NCI-H2029 treated with DMSO at 0.1 percent for 48 hours (cell line): ENCODE measurements at places on chromosomes 6 and 20.

- no peak for DNase-seq
Measured at GRCh38 chr6:26094036-26094435, 6.8 kb downstream of the HFE start.

DNA sequence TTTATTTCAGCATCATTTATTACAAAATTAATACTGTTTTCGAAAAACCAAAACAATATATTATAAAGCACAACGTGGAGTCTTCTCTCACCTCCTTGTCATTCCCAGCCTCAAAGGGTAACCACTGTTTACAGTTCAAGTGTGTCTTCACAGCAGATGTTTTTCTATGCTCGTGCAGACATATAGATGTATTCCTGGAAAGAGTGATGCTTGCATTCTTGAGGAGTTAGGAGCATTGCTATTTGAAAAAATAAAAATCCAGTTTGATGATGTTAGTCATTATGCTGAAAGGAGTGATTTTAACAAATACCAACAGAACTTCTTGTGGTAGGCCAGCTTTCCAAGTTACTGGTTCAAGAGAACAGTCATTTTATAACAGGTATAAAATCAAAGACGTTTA lies 234.9 kb downstream of the BCKDHB start:
- no peak for DNase-seq

- DNase-seq, result no peak
Measured at GRCh38 chr6:106530026-106530425, 99.3 kb downstream of the RTN4IP1 start.

DNA sequence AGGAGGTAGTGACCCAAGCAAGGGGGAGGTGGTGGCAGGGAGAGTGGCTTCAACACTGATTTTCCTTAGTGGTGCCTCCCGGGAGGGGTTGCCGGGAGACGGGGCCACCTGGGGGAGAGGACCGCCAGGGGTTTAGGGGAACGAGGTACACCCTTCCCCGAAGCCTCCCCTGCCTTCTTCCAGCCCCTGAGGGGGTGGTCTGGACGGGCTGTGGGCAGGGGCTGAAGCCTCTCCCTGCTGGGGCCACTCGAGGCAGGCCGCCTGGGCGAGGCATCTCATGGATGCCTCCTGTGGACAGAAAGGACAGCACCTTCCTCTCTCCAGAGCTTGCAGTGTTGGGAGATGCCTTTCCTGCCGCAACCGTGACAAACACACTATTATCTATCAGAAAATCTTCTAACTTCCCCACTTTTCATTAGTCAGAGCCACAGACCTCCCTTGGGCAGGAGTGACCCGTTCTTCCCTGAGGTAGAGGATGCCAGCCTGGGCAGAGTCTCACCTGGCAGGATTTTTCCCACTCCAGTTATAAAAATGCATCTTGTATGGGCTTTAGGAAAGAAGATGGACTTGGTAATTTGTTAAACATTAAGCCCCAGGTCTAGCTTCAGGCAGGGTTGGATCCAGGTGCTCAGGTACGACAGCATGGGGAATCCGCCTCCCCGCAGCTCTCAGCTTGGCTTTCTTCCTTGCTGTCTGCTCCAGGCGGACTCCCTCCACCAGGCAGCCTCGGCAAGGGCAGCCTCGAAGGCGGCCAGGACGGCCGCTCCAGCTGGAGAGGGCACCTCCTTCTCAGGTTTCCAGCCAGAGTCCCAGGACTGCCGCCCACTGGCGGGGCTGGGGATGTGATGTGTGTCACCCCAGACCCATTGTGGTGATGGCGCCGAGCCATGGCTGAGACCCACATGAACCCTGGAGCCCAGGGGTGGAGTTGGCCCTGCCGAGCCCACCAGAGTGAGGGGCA lies 11.0 kb downstream of the HRH3 start:
- no peak for DNase-seq

GRCh38 chr20:1533059-1533458 lies 24.4 kb downstream of the SIRPD start:
- DNase-seq, result no peak

DNA sequence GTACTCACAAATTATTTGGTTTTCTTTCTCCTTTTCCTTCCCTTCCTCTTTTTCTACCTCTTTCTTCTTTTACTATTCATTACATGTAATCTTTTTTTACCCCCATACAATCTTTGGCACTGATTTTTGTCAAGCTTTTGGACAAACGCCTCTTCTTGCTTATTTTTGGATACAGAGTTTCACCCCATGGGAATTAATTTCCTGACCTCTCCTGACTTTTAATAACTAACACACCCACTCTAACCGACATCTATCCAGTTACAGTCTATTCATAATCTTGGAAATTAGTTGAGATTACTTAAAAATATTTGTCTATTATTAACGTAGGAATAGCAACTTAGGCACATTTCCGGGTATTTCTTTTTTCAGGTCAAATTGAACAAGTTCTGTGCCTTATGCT lies 101.2 kb downstream of the HDGFL1 start:
- DNase-seq, result no peak

GRCh38 chr6:35600659-35601125 lies 88.0 kb upstream of the TULP1 start:
- no peak for DNase-seq

GRCh38 chr20:10427060-10427692 lies 6.8 kb downstream of the MKKS start:
- no peak for DNase-seq

- peak; percentile 8 for DNase-seq
Measured at GRCh38 chr20:48904566-48905296, 16.8 kb upstream of the ARFGEF2 start.

DNA sequence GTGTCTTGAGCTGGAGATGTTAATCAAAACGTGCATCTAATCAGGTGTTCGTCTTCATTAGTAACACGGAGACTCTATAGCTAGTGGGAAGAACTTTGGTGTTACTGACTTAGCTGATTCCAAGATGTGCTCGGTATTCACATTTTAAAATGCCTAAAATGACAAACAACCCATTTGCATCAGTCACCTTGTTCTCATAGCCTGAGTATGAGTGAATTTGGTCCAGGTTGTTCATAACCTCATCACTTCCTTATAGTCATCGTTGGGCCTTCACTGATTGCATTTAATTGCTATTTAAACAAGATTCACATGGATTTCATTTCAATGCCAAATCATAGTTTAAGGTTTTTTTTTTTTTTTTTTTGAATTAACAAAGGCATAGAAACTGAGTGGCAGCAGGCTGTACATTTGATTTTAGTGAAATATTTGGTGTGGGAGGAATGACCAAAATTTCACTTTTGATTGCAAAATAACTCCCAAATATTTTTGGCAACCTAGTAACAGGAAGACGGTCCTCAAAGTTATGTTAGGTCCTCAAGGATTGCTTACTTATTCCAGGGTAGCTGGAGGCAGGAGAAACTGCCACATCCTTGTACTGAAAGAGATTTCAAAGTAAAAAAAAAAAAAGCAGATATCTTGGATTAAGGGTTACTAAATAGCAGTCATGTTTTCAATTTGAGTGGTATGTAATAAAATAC lies 104.7 kb downstream of the JARID2 start:
- no peak for DNase-seq

GRCh38 chr6:98547634-98548033 lies 286.7 kb upstream of the POU3F2 start:
- no peak for DNase-seq

GRCh38 chr20:60055740-60056139 lies 97.5 kb downstream of the CDH26 start:
- no peak for DNase-seq

DNA sequence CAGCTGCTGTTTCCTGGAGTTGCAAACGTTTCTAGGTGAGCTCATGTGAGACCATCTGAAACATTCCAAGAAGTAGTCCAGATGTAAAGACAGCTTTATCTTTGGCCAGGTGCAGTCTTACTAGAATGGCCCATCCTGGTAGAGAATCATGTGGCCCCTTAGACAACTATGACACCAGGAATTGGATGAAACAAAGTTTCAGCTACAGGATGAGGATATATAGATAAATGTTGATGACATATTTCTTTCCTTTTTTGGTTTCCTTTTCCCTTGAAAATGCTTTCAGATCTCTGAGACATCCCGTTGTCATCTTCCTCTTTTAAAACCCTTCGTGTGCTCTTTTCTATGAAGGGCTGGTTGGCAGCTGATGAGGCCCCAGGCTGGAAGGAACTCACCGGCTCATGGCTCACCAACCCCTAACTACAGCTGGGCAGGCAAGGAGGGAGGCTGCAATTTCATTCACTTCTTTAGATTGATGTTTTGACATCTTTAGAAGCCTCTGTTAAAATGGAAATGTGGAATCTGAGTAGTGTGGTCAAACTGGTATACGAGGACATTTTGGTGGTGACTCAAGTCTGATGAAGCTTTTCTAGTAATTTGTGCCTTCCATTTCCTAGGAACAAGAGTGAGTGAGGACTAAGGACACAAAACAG lies 167.9 kb upstream of the TNFAIP3 start:
- DNase-seq, result no peak

DNA sequence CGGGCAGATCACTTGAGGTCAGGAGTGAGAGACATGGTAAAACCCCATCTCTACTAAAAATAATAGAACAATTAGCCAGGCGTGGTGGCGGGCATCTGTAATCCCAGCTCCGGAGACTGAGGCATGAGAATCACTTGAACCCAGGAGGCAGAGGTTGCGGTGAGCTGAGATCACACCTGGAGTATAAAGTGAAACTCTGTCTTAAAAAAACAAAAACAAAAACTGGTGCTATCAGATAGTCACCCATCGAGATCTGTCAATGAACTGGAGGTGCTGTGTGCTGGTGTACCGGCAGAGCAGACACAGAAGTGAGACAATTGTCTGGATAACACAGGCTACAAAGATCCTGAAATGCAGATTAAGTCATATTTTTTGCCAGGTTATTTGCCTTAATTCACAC lies 24.7 kb downstream of the CTCFL start:
- no peak for DNase-seq

DNA sequence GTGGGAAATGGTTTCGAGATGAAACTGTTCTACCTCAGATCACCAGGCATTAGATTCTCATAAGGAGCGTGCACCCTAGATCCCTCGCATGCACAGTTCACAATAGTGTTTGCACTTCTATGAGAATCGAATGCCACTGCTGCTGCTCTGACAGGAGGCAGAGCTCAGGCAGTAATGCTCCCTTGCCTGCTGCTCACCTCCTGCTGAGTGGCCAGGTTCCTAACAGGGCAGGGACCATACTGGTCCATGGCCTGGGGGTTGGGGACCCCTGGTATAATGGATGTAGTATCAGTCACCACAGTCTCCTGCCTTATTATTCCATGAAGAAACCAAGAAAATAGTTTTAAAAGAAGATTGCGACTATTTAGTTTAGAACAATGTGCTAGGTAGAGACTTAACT lies 127.5 kb downstream of the BCKDHB start:
- no peak for DNase-seq

GRCh38 chr6:30091577-30092381 lies 16.2 kb upstream of the RNF39 start:
- no peak for DNase-seq

- no peak for DNase-seq
Measured at GRCh38 chr20:63082308-63082938, 75.7 kb upstream of the BHLHE23 start.

DNA sequence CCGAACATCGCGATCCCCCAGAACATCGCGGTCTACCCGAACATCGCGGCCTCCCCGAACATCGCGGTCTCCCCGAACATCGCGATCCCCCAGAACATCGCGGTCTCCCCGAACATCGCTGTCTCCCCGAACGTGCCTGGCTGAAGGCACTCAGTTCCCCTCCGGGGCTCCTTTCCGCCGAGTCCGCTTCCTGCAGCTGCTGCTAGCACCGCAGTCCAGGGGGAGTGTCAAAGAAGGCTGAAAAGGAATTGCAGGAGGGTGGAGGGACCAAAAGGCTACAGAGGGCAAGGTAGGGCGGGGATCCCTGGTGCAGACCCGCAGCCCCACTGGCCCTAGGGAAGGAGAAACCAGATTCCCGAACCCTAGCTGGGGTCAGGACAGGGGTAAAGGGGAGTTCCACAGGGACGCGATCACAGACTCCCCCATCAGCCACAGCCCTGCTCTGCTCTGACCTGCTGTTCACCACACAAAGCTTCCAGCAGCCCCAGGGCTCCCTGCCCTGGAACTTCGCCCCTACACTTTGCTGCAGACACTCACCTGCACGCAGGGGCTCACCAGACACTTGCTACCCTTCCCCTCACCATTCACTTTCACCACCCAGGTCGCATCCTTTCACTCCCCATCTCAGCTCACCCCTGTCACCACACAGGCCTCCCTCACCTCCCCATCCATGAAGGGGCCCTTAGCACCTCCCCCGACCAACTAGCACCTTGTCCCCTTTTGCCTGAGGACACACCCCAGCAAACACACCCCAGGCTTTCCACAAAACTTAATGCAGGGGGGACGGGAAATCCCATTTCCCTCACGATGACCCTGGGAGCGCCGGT lies 1.7 kb downstream of the ULBP1 start:
- DNase-seq, result no peak

DNA sequence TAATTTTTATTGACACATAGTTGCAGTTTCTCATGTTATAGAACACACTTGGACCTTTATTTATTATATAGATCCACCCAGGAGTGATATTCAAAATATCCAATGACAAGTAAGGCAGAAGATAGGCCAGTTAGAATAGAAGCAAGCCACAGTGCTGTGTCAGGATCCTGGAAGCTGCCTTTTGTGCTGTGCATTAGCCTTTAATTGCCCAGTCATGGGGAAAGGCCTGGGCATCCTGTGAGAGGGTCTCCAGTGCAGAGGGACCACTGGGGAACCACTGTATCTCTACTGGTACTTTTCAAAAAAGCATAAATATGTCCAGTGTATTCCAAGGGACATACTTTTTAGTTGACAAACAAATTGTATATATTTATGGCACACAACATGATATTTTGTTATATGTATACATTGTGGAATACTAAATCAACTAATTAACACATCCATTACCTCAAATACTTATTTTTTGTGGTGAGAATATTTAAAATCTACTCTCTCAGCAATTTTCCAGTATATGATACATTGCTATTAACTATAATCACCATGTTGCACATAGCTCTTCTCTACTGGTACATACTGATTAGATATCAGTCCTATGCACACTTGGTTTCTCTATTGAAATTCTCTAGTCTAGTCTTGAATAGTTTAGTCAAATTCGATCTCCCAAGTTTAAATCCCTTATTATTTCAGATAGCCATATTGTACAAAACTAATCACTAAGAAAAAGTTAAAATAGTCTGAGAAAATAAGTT lies 59.5 kb downstream of the CDC40 start:
- no peak for DNase-seq
